ENCODE measurements at places on chromosomes 7 and 10.

GRCh38 chr10:132630666-132631337 is 93.2 kb downstream of the INPP5A start:
- no peak for DNase-seq

DNA sequence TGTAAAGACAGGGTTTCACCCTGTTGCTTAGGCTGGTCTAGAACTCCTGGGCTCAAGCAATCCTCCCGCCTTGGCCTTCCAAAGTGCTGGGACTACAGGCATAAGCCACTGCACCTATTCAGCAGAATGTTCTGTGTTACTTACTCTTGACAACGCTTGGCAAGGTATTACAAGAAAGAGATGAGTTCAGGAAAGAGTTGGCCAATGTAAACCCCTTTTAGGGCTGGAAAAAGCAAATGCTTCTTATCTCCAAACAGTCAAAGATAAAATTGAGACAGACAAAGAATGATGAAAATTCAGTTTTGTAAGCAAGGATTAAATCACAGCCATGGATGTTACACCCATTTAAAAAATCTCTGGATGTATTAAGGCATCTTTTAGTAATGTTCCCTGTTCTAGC is 114.0 kb upstream of the PODXL start:
- no peak for DNase-seq

- no peak for DNase-seq
These were observed 17.9 kb upstream of the MPP7 start for GRCh38 chr10:28320799-28321198.

- DNase-seq, result no peak
These were observed 126.4 kb downstream of the ARHGAP22 start for GRCh38 chr10:48478469-48478868.

DNA sequence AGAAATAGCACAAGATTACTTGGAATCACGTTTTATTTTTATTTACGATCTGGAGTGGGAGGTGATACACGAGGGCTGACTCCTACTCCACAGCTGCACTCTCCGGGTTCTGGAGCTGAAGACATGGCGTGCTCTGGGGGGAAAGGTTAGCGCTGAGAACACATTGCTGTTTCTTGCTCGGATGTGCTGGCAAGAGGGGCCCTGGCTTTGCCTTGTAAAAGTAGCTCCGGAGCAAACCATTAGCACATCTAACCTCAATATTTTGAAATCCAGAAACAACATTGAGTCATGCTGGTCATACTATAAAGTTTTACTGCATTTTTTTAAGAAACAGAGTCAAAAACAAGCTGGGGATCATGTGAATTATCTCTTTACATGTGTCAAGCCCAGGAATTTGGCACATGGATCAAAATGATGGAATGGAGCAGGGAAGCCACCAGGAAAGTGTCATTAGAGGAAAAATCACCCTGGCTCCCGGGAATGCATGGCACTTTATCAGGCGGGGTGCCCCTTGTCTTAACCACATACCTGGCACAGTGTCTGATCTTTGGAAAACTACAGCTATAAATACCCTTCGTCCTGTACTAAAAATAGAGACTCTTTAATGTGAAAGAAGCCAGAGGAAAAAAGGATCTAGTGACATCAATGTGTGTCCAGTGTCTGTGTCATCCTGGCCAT is 31.6 kb upstream of the LYZL1 start:
- DNase-seq, result peak; percentile 13

DNA sequence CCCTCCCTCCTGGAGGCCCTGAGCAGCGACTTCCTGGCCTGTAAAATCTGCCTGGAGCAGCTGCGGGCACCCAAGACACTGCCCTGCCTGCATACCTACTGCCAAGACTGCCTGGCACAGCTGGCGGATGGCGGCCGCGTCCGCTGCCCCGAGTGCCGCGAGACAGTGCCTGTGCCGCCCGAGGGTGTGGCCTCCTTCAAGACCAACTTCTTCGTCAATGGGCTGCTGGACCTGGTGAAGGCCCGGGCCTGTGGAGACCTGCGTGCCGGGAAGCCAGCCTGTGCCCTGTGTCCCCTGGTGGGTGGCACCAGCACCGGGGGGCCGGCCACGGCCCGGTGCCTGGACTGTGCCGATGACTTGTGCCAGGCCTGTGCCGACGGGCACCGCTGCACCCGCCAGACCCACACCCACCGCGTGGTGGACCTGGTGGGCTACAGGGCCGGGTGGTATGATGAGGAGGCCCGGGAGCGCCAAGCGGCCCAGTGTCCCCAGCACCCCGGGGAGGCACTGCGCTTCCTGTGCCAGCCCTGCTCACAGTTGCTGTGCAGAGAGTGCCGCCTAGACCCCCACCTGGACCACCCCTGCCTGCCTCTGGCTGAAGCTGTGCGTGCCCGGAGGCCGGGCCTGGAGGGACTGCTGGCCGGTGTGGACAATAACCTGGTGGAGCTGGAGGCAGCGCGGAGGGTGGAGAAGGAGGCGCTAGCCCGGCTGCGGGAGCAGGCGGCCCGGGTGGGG is 2.2 kb downstream of the TRIM56 start:
- no peak for DNase-seq

Data from small intestine (tissue), 16 donors.